ENCODE measurements at places on chromosomes 11 and 22. TPM values are rescaled to one million over a fixed set of nuclear protein-coding genes. Genes with fewer than 3 reads are reported as not detected.

Gene PTPN5
- not detected for total RNA-seq

Gene PARVG
- 58.5 TPM for total RNA-seq

Gene OOSP4A
- not detected for total RNA-seq

Gene SCGB1C1
- not detected for total RNA-seq

Gene BIRC3
- 139 TPM for total RNA-seq

Gene KDM4E
- total RNA-seq: not detected

Gene TIMP3
- not detected for total RNA-seq

Gene SPINDOC
- 27.9 TPM for total RNA-seq
